Activated naive CD4-positive, alpha-beta T cell treated with anti-CD3 and anti-CD28 coated beads, Interleukin-2, amount 50 U/mL, for 16 hours (primary cell): ENCODE measurements at places on chromosomes 16 and 17.

DNA sequence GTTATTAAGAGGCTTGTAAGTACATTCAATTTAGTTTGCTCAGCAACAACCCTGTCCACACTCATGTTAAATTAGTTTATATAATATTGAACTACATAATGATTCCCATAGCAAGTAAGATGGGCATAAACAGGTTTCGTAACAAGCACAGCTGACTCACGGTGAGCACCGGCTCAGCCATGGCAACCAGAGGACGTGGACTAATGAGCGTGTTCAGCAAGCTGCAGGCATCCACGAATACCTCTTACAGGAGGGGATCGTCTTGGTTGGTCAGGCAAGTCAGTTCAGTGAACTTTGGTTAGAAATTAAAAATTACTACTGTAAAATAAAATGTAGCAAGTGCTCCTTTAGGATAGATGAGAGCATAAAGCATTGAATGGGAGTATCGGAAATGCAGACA lies 58.4 kb downstream of the ELAC2 start:
- no peak for DNase-seq

- no peak for DNase-seq
Observed at GRCh38 chr16:27097800-27098230, 31.1 kb downstream of the C16orf82 start.

- DNase-seq, result no peak
Observed at GRCh38 chr16:1863681-1864460, 8.1 kb downstream of the MEIOB start.

- no peak for DNase-seq
Observed at GRCh38 chr17:55708175-55708974, 14.3 kb downstream of the TMEM100 start.

DNA sequence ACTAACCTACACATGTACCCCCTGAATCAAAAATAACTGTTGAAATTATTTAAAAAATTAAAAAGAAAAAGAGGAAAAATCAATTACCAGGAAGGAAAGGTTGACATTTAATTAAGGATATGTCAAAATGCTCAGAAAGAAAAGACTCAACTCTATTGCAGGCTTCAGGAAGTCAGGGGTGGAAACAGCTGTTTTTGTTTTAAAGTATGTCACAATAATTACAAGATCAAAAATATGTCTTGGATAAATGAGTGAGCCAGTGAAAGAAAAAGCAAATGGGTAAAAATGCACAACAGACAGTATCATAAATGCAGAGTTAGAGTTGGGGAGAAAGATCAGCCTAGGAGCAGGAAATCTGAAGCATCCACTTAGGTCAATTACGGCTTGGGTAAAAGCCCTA lies 146.0 kb downstream of the CDH11 start:
- no peak for DNase-seq
